ENCODE measurements at places on chromosomes 16 and 17. TPM values are rescaled to one million over a fixed set of nuclear protein-coding genes. Genes with fewer than 3 reads are reported as not detected.

The C16orf46 gene
- 0.54 TPM for total RNA-seq

- H3K4me3 ChIP-seq, result no peak overlapping the region
- H3K27me3 ChIP-seq, result no peaks in the 10 kb centered on the region
- DNase-seq, result no peak
- peaks cover 13% of the 10 kb centered on the region for H3K4me1 ChIP-seq
- H3K36me3 ChIP-seq, result no peaks in the 10 kb centered on the region
Observed at GRCh38 chr17:16281351-16281750, 64.3 kb downstream of the PIGL start.

- no peak for DNase-seq
- no peaks in the 10 kb centered on the region for H3K4me1 ChIP-seq
- H3K36me3 ChIP-seq, result no peaks in the 10 kb centered on the region
- no peaks in the 10 kb centered on the region for H3K27me3 ChIP-seq
- no peak overlapping the region for H3K27ac ChIP-seq
Observed at GRCh38 chr17:13813347-13814240, 211.9 kb upstream of the HS3ST3A1 start.

DNA sequence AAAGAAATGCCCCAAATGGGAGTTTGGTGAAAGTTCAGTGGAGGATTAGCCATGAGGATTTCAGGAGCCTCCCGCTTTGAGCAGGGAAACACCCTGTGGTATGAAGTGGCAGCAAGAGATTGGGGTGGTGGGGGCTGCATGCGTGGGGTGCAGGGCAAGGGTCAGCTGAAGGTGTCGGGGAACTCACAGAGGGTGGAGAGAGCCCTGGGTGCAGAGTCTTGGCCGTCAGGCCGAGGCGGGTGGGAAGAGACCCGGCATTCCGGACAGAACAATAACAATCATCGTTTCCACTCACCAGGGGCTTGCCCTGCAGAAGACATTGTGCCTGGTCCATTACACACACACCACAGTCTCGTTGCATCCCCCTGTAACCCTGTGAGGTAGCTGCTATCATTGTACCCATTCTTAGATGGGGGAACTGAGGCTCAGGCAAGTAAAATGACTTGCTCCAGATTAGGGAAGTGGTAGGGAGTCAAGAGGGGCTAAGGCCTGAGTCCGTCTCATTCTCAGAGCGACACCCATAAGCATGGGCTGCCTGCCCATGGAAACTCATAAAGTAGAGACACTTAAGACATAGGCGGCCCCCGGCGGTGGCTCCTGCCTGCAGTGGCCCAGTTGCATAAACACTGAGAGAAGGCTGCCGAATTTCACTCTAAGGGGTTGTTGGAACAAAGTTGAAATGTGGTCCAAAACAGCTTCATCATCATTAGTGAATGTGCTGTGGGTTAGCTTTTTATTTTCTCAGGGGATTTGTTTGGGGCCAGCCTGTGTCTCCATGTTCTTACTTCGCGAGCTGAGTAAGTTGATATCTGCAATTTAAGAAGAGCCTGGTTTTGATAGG lies 93.3 kb downstream of the CMIP start:
- H3K27ac ChIP-seq, result no peak overlapping the region
- H3K27me3 ChIP-seq, result no peaks in the 10 kb centered on the region
- no peak for DNase-seq
- no peaks in the 10 kb centered on the region for H3K4me1 ChIP-seq

- no peaks in the 10 kb centered on the region for H3K4me1 ChIP-seq
- no peaks in the 10 kb centered on the region for H3K27me3 ChIP-seq
- no peak for DNase-seq
- no peak overlapping the region for H3K27ac ChIP-seq
- no peak overlapping the region for H3K4me3 ChIP-seq
Observed at GRCh38 chr17:72884066-72884465, 208.4 kb downstream of the SLC39A11 start.

GRCh38 chr17:33981711-33982601 lies 273.1 kb upstream of the CCL2 start:
- no peak for DNase-seq
- no peaks in the 10 kb centered on the region for H3K36me3 ChIP-seq
- H3K27me3 ChIP-seq, result no peaks in the 10 kb centered on the region
- no peaks in the 10 kb centered on the region for H3K4me1 ChIP-seq

- H3K27me3 ChIP-seq, result no peaks in the 10 kb centered on the region
- peaks cover 5% of the 10 kb centered on the region for H3K4me1 ChIP-seq
- H3K4me3 ChIP-seq, result no peak within 1 kb of the TSS
Observed at GRCh38 chr16:85112364-85112763, at the start of gene CIBAR2. Gene CIBAR2 (minus strand): TSS chr16:85112472. CDS start chr16:85112352, 120 bp downstream.
